ENCODE measurements at places on chromosomes 12 and 14. TPM values are rescaled to one million over a fixed set of nuclear protein-coding genes. Genes with fewer than 3 reads are reported as not detected.

Gene CCDC198
- not detected for total RNA-seq

Gene SLC41A2
- 2.6 TPM for total RNA-seq

Gene TEAD4
- 19.2 TPM for total RNA-seq

Gene POTEG
- total RNA-seq, result not detected

Gene LMNTD1
- not detected for total RNA-seq

Gene PTPRQ
- not detected for total RNA-seq

Gene HCAR3
- not detected for total RNA-seq

Gene TPH2
- not detected for total RNA-seq

Gene CCDC196
- total RNA-seq, result not detected
